ENCODE measurements at places on chromosomes 5 and 9.

DNA sequence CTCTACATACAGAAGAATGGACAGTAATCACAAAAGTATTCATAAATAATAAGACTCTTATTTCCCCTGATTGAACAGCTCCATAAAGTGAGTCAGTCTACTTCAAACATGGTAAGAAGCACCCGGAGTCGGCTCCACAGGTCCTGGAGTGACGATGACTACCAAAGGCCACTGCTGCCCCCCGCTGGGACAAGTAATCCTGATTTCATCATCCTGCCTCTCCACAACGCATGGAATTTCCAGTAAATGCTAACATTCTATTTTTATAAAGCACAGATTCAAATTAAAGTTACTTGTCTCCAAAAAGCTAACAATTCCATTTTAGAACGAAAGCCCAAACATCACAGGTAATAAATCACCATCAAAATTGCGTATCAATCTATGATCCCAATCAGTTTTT lies 16.2 kb downstream of the ATPSCKMT start:
- DNase-seq, result peak; percentile 11

DNA sequence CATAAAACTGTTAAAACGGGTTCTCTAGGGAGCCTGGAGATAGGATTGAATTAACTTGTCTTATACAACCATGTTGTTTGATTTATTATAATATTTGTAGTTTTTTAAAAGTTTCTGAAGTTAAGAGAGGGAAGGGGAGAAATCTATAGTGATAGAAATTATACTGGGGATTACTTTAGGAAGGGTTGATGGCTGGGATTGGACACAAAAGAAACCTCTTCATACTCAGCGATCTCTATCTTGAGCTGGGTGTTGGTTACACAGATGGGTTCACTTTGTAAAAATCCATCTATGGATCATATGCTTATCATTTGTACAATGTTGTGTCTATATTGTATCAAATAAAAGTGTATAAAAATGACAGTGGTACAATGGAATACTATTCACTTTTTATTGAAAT lies 30.0 kb downstream of the TNPO1 start:
- no peak for DNase-seq

GRCh38 chr9:123851851-123852250 lies 78.1 kb downstream of the DENND1A start:
- no peak for DNase-seq

GRCh38 chr5:173917788-173918786 lies 29.9 kb downstream of the CPEB4 start:
- DNase-seq, result peak; percentile 76

- DNase-seq, result no peak
Measured at GRCh38 chr9:134152022-134152448, 12.3 kb downstream of the RNU6ATAC start.

DNA sequence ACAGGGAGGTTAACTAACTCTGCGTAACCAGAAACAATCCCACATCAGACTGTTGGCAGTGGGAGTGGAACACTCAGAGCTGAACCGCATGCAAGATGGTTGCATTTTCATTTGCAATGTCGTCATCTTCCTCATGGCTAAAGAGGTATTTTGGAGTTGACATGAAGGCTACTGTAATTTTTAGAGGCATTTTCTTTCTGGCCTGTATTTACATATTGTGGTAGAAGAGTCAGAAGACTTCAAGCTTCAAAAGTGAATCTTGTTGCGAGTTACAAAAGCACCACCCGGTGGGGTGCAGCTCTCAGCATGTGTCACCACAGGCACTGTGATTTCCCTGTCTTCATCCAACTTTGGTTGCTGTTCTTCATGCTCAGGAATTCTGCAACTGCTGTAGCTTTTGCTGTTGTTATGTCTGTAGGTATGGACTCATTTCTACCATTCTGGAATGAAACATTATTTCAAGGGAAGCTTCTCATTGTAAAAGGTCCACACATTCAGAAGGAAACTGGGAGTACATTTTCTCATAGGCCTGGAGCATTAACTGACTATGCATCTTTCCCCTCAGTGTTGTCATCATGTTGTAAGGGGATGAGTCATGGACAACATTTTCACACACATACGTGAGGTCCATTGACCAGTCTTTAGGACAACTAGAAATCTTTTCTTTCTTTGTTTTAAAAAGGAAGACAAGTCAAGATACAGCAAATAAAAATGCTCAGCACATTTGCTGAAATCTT lies 35.4 kb upstream of the GDNF start:
- peak; percentile 15 for DNase-seq

DNA sequence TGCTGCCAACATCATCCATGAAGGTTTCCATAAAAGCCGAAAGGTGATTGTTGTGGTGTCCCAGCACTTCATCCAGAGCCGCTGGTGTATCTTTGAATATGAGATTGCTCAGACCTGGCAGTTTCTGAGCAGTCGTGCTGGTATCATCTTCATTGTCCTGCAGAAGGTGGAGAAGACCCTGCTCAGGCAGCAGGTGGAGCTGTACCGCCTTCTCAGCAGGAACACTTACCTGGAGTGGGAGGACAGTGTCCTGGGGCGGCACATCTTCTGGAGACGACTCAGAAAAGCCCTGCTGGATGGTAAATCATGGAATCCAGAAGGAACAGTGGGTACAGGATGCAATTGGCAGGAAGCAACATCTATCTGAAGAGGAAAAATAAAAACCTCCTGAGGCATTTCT lies 10.1 kb downstream of the TLR4 start:
- no peak for DNase-seq

- no peak for DNase-seq
Measured at GRCh38 chr9:89780959-89781358, 176.1 kb downstream of the GADD45G start.

DNA sequence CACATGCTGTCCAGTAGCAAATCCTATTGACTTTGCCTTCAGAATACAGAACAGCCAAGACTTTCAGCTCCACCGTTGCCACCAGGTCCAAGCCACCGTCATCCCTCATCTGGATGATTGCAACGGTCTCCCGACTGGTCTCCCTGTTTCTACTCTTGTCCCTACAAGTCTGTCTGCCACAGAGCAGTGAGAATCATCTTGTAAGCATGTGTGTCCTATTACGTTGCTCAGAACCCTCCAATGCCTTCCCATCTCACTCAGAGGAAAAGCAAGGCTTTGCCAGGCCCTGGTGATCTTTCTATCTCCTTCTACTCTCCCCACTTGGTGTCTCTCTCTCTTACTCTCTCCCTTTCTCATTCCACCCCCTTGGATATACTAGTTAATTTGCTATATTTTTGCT lies 76.7 kb upstream of the GDNF start:
- DNase-seq, result no peak

DNA sequence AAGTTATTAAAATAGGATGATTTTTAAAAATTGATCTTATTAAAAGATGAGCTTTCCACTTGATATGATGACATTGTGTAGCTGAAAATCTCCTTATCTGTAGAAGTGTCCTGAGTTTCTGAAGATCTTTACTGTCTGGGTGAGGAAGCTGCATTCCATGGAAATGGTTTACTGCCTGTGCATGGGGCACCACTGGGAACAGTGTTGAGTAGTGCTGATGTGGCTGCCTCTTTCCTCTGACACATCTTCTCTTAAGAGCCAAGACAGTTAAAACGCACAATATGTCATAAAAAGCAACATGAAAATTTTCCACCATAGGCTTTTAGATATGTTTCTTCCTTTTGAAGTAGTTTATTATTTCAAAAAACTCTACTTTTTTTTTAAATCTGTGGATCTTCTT lies 24.6 kb downstream of the SECISBP2 start:
- no peak for DNase-seq

DNA sequence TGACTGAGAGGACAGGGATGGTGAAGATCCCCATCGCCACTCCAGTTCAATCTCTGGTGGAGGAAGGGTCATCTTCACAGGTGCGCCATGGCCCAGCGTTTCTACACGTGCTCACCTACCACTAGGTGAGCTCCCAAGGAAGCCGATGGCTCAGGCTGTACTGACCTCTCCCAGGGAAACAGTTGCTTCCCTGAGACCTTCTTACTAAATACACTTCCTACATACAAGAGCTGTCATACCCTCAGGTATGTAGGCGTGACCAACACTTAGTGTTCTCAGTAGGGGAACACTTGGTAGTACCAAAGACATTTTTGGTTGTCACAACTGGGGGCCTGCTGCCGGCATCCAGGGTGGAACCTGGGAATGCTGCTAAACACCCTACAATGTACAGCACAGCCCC lies 75.2 kb downstream of the TENT4A start:
- no peak for DNase-seq

- DNase-seq, result no peak
Measured at GRCh38 chr9:126515873-126516505, 97.7 kb upstream of the LMX1B start.

- no peak for DNase-seq
Measured at GRCh38 chr5:123364441-123365155, 58.6 kb downstream of the CEP120 start.

DNA sequence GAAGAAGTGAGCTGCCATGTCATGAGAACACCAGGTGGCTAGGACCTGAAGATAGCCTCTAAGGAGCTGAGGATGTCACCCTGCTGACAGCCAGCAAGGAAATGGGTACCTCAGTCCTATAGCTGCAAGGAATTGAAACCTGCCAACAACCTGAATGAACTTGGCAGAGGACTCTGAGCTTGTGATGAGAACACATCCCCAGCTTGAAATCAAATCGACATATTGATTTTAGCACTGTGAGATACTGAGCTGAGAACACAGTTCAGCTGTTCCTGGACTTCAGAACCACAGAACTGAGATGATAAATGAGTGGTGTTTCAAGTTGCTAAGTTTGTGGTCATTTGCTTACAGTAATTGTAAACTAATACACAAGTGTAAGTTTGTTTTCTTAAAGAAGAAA lies 5.5 kb upstream of the RASEF start:
- no peak for DNase-seq

- no peak for DNase-seq
Measured at GRCh38 chr5:72693546-72694205, 122.8 kb upstream of the TNPO1 start.

All from suppressor macrophage treated with lipopolysaccharide for 4 hours (primary cell).